ENCODE measurements at places on chromosomes 3 and 15.

GRCh38 chr3:117079997-117080396 lies 370.4 kb downstream of the TUSC7 start:
- DNase-seq: no peak

DNA sequence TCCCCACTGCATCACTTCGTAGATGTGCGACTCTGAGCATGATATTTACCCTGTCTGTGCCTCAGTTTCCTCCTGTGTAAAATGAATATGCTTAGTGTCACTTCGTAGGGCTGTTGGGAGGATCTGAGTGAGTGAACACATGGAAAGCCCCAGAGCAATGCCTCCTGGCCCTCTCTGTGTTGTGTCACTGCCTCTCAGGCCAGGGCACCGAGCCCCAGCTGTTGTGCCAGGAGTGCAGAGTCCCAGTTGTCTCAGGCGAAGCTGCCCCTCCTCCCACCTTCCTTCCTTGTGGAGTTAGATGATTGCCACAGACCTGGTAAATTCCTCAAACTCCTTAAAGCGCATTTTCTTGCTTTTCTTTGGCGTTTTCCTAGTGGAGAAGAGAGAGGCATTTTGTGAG lies 26.2 kb downstream of the EFCAB12 start:
- DNase-seq: no peak

DNA sequence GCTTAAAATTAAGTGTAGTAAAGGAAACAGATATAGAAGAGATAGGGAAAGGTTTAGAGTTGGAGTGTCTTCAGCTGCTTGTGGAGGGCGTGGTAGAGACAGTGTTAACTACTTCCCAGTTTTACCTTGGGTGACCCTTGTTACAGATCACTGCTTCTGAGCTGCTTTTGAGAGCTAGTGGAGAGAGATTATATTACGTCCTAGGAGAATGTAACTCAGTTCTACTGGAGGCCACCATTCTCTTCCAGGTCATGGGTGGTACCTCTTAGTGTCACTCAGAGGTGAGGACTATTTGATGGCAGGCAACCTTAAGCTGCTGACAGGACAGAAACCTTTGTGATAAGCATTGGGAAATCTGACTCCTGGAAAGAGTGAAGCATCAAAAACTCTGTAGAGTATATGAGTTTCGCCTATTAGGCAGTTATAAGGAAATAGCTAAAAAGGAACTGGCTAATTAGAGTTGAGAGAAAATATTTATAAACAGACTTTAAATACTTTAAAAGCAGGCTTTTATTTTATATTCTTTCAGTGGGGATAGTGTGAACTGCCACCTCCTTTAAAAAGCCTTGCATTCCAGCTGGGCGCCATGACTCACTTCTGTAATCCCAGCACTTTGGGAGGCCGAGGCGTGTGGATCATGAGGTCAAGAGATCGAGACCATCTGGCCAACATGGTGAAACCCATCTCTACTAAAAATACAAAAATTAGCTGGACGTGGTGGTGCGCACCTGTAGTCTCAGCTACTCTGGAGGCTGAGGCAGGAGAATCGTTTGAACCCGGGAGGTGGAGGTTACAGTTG lies 106.5 kb downstream of the ZNF609 start:
- no peak for DNase-seq

DNA sequence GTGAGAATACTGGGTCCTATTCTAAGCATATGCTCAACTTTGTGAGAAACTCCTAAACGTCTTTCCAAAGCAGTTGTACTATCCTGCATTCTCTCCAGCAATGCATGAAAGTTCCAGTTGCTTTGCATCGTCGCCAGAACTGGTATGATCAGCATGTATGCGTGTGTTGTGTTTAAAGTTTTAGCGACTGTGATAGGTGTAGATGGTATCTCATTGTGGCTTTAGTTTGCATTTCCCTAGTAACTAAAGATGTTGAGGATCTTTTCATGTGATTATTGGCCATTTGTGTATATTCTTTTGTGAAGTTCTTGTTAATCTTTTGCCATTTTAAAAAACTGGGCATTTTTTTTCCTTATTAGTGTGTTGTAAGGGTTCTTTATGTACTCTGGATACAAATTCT lies 115.1 kb downstream of the SPATA16 start:
- DNase-seq: no peak

GRCh38 chr3:97940034-97940433 lies 32.2 kb downstream of the RIOX2 start:
- no peak for DNase-seq

DNA sequence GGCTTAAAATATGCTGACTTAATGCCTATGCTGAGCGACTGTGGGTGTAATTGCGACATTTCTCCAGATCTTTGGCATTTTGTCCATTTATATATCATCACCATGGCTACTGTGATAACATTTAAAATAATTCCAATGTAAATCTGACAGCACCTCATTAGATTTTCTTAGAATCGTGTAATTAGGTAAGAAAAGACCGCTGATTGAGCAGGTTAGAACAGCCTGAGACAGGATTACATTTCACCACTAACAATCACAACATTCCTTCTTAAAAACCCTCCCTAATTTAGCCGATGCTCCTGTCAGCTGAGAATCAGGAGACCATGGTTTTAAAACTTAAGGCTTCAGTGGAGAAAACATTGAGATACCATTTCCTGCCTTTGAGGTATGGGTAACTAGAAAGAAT lies 455.3 kb upstream of the PDZRN3 start:
- DNase-seq: no peak

GRCh38 chr3:111733856-111734255 lies 125.2 kb upstream of the PHLDB2 start:
- DNase-seq: no peak

- DNase-seq: no peak
Measured at GRCh38 chr3:98565843-98566242, 27.6 kb downstream of the CPOX start.

DNA sequence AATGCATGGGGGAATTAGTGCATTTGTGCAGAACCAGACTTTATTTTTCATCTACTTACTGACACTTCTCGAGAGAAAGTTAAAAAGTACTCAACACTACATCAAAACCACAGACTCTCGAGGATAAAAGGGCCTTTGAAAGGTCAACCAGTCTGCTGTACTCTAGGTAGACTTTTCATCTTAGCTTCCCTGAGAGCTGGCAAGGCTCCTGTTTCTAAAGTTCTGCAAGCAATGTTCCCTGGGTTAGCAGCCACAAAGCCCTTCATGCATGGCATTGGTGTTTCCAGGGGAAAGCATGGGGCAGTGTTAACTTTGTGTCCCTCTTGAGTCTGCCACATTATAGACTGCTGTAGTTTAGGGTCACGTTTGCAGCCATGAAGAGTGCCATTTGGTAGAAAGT lies 106.4 kb upstream of the PFN2 start:
- DNase-seq: no peak

DNA sequence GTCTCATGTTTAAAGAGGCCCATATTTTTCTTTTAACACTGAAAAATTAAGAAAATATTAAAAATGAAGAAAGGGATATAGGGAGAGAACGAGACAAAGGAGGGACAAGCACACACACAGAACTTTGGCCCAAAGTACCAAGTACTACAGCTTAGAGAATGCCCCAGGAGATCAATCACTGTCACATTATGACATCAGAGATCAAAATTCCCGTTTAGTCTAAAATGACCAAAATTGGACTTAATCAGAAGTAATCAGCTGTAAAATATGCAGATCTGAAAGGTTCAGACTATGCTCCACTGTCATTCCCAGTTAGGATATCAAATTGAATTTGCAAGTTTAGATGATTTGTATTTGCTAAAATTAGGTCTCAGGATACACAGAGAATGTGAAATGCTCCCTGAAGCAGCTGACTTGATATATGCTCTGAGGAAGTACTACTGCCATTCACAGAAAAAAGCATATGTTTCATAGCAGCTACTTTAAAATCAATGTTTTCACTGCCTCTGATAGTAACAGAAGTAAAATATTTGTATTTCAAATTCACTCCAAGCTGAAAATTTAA lies 123.0 kb downstream of the PEAK1 start:
- no peak for DNase-seq

DNA sequence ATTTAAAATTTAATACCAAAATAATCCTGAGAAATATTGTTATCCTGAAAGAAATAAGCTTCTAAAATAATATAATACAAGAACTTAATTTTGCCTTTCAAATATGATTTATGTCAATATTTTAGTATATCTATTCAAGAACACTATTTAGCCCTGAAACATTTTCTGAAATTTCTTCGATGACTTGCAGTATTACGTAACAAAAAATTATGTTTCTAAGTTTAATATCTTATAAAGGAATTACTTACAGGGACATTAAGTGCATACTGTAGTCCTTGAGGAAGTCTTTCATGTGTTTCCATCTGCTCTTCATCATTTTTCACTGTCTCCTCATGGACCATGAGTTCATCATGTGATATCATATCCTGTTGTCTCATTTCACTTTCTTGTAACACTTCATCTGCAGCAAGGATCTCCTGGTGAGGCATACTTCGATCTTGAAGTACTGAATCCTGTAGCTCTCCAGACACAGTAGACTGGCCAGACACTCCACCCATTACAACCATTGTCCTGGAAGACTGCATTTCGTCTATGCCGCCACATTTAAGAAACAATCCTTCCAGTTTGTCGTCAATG lies 62.0 kb downstream of the ZNF148 start:
- DNase-seq: no peak

- DNase-seq: no peak
Measured at GRCh38 chr3:183878071-183878470, 6.6 kb downstream of the PARL start.

DNA sequence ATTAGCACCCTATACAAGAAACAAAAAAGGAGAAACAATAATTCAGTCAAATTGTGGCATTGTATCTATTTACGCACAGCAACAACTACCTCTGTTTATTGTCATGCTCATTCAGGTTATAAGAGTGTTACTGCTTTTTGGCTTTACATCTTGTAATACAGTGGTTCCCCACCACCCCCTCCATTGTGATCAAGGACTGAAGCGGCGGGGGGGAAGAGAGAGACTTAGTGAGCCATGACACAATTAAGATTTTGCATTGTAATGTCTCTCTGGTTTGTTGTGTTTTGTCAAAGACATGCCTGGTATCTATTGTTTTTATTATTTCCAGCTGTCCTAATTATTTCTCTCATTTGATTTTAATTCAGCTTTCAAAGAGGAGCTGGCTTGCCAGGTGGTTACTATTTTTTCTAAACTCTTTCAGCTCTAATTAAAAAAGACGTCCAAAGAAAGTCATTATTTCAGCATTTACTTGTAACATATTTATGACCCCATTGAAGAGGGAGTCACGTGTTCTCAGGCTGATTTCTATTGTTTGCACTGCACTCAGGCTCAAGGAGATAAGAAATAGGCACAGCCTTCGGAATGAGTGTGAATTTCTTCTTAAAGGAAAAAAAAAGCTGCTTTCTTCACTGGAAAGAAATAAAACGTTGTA lies 234.4 kb upstream of the TBL1XR1 start:
- DNase-seq: no peak

GRCh38 chr3:60085649-60086048 lies 1035.8 kb upstream of the CFAP20DC start:
- no peak for DNase-seq

DNA sequence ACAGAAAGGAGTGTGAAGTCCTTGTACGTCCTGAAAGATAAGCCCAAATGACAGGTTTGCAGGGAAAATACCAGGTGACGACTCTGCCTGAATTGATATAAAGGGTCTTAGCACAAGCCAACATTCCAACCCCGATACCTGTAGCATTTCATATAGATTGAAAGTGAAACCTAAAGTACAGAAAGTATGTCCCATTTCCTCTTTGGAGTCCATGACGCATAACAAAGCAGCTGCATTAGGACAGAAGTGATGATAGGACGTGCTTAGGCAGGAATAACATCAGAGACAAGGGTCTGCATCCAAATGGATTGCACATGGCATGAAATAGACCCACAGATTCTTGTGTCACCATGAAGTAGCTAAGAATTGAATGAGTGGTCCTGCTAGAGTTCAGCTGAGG lies 187.0 kb upstream of the ROBO1 start:
- DNase-seq: no peak

DNA sequence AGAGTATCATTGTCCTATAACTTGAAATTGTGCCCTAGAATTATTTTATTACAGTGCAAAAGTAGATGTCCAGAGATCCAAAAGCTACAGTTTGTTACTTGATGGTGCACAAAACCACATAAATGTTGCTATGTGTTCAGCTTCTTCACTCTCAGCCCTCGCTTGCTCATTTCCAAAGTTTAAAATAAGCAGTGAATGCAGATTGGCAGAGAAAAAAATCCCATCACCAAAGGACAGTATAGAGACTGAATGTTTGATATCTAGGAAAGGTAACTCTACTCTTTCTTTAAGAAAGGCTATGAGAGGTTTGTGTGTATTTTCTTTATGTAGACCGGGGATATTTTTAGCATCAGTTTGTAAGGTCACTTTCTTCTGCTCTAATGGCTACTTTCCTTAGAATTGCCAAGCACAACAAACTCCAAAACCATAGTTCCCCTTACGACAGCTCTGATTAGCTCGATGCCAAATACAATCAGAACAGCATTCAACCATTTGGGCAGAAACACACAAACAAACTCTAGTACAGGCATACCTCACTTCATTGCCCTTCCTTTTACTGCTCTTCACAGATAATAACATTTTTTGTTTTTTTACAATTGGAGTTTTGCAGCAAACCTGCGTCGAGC lies 164.1 kb upstream of the CCDC54 start:
- no peak for DNase-seq

- no peak for DNase-seq
Measured at GRCh38 chr15:22855791-22856190, 17.3 kb downstream of the NIPA2 start.

DNA sequence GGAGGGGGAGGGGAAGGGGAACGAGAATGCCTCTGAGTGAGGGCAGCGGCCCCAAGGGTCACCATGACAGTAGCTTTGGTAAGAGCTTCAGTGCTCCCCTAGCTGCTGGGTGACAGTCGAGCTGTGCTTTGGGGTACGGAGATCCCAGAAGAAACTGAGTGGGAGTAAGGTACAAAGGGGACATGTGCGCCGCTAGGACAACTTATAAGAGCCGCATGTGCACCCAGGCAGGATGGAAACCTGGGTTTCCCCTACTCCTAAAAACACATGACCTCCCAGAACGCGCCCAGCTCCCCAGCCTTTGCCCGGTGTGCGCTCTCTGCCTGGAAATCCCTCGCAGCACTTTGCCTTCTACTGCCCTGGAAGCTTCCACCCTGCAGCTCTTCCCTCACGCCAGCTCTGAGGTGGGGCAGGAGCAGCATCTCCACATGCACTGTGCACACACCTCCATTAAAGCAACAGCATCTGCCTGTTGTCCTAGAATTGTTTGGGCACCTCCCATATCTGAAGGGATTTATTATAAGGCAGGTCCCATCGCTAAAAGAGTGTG lies 232.2 kb downstream of the ADAMTS17 start:
- no peak for DNase-seq

GRCh38 chr3:144770915-144771351 lies 799.3 kb downstream of the DIPK2A start:
- no peak for DNase-seq

- DNase-seq: no peak
Measured at GRCh38 chr15:33756961-33757360, 211.3 kb upstream of the CHRM5 start.

- no peak for DNase-seq
Measured at GRCh38 chr15:34941831-34942230, 27.7 kb downstream of the AQR start.

DNA sequence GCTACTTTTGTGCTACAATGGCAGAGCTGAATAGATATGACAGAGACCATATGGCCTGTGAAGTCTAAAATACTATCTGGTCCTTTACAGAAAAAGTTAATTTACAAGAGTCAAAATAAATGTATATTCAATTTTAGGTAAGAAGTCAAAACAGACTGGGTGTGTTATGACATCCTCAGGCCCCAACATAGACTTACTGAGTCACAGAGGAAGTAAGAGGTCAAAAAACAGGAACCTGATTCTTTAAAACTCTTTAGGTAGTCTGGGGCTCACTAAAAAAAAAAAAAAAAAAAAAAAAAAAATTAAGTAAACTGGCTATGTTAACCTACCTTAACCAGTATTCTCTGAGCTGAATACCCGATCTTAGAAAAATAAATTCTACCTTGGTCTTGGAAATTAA lies 13.1 kb downstream of the DNAAF4 start:
- no peak for DNase-seq
